Activated CD4-positive, alpha-beta memory T cell treated with anti-CD3 and anti-CD28 coated beads, Interleukin-2, amount 10 ng/mL, durations not matched to agents 7 days and 5 days (primary cell): ENCODE measurements at places on chromosomes 2 and 18. TPM values are rescaled to one million over a fixed set of nuclear protein-coding genes. Genes with fewer than 3 reads are reported as not detected.

RIF1 gene
- total RNA-seq, result 50.4 TPM

NT5C1B gene
- total RNA-seq, result not detected

GRCh38 chr2:26970928-26971627 lies 641 bp downstream of the MAPRE3 start:
- H3K27ac ChIP-seq, result no peak overlapping the region
- peaks cover 21% of the 10 kb centered on the region for H3K4me1 ChIP-seq
- H3K27me3 ChIP-seq, result peaks cover 40% of the 10 kb centered on the region
- peak overlapping the region; percentile 62 for H3K4me3 ChIP-seq
- no peak for DNase-seq
- no peaks in the 10 kb centered on the region for H3K36me3 ChIP-seq

- H3K4me3 ChIP-seq, result no peak overlapping the region
- H3K4me1 ChIP-seq, result peaks cover 5% of the 10 kb centered on the region
- peaks cover 22% of the 10 kb centered on the region for H3K27me3 ChIP-seq
- H3K27ac ChIP-seq, result no peak overlapping the region
Measured at GRCh38 chr2:242017086-242017485, 147.6 kb downstream of the RTP5 start.

- H3K4me3 ChIP-seq, result no peak overlapping the region
- no peak overlapping the region for H3K27ac ChIP-seq
- H3K4me1 ChIP-seq, result no peaks in the 10 kb centered on the region
- no peaks in the 10 kb centered on the region for H3K27me3 ChIP-seq
- DNase-seq, result no peak
Measured at GRCh38 chr18:7735626-7736175, 168.6 kb downstream of the PTPRM start.

GRCh38 chr2:212237350-212238095 lies 301.1 kb downstream of the ERBB4 start:
- DNase-seq, result no peak
- H3K4me1 ChIP-seq, result no peaks in the 10 kb centered on the region
- no peaks in the 10 kb centered on the region for H3K27me3 ChIP-seq

GRCh38 chr2:45332094-45332493 lies 279.0 kb downstream of the SRBD1 start:
- no peaks in the 10 kb centered on the region for H3K36me3 ChIP-seq
- DNase-seq, result no peak
- no peak overlapping the region for H3K4me3 ChIP-seq
- H3K27me3 ChIP-seq, result peaks cover 5% of the 10 kb centered on the region

KATNAL2 gene
- total RNA-seq, result 0.55 TPM

GRCh38 chr2:40440835-40441234 lies 11.1 kb downstream of the SLC8A1 start:
- no peaks in the 10 kb centered on the region for H3K4me1 ChIP-seq
- no peaks in the 10 kb centered on the region for H3K27me3 ChIP-seq
- DNase-seq, result no peak
- no peak overlapping the region for H3K27ac ChIP-seq
- no peaks in the 10 kb centered on the region for H3K36me3 ChIP-seq

SLC66A2 gene
- 32.0 TPM for total RNA-seq

ASB18 gene
- not detected for total RNA-seq

MCEE gene
- 19.1 TPM for total RNA-seq

DNA sequence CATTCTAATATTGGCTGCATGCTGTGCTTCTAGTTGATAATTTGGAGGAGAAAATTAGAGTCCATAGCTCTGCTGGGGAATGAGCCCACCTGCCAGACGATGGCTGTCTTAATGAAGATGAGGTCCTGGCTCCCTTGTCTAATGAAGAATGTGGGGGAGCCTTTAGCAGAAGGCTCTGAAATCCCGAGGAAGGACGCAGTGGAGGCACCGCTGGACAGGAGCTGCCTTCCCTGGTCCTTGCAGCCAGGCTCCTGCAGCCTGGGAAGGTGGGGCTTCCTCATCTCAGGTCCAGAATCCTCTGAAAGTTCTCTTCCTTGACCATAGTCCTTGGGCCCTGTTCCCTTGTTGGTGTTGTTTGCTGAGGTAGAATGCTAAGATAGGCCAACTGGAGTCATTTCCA lies 208.3 kb downstream of the AGAP1 start:
- DNase-seq, result no peak
- no peaks in the 10 kb centered on the region for H3K4me1 ChIP-seq
- H3K27me3 ChIP-seq, result no peaks in the 10 kb centered on the region
- no peaks in the 10 kb centered on the region for H3K36me3 ChIP-seq
- no peak overlapping the region for H3K27ac ChIP-seq

DNA sequence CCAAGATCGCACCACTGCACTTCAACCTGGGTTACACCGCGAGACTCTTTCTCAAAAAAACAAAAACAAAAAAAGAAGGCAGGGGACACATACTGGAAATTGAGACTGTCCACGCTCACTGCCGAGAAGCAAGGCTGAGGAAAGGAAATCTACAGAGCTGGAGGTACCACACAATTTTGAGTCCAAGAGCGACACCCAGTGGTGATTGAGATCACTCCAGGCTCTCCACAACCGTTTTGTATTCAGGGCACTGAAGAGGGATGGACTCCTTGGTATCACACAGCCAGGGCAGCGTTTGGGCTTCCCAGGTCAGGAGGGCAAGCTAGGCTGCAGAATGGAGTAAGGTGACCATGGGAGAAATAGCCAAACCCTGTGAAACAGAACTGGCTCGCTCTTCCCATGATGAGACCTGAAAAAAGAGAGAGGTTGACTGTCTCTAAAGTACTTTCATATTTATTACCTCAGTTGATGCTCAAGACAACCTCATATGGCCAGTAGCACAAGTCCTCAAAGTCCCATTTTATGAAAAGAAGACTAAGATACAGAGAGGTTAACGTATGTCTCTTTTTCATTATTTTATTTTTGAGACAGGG lies 74.5 kb upstream of the YPEL5 start:
- peak; percentile 67 for DNase-seq
- no peak overlapping the region for H3K27ac ChIP-seq
- no peaks in the 10 kb centered on the region for H3K36me3 ChIP-seq
- H3K4me3 ChIP-seq, result no peak overlapping the region
- no peaks in the 10 kb centered on the region for H3K4me1 ChIP-seq
